ENCODE measurements at places on chromosomes 12 and 14.

GRCh38 chr14:67620217-67620785 lies 581 bp downstream of the ARG2 start:
- no peak for DNase-seq

- DNase-seq: no peak
These were observed 39.0 kb downstream of the GPR68 start for GRCh38 chr14:91205459-91205858.

DNA sequence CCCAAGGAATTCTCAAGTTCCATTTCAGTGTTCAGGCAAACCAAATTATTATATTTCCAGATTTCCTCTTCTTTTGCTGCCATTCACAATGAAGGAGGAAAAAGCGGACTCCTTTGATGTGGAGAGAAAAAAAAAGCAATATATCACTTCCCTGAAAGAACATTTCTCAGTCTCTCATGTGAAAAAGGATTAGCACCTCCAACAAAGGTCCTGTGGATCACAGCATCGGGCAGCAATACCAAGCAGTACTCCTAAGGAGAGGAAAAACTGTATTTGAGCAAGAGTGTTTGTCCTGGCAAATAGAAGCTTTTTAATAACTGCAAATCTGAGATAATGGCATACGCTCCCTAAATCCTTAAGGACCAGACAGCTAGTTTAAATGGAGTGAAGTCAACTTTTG lies 93.9 kb upstream of the RFX4 start:
- DNase-seq: no peak

DNA sequence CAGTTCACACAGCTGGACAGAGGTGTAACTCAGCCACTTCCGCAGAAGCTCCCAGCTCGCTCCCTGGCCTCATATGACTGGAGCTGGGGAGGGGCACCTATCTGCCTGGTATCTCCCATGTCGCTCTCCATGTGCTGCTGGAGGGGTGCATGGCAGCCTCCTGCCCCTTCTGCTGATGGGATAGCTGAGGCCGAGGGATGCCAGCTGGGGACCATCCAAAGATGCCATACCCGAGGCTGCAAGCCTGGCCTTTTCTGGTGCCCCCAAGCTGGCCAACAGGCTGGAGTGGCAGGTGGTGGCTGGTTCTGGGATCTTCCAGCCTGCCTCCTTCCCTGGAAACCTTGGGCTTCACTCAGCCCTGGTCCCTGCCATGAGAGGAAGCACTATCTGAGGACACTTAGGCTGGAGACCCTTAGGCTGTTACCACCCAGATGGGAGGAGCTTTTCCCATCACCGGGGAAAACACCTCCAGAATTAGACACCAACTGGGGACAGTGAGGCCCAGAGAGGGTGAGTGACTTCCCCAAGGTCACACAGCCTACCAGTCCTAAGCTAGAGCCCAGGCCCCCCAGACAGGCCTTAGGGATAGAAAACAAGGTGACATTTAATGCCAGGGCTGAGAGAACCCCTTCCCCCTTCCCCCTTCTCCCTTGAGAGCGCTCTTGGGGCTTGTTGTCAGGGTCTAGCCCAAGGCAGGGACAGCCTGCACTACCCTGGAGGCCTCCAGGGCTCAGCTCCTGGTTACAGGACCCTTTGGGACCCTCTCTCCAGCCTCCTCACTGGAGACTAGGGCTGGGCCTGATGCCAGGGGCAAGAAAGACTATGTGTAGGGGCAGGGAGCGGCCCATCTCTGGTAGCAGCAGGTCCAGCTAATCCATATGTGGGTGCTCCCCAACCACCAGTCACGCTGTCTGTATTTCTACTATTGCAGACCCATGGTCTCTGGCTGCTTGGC lies 7.1 kb downstream of the DTX1 start:
- no peak for DNase-seq

GRCh38 chr12:19311165-19311564 lies 128.1 kb upstream of the AEBP2 start:
- DNase-seq: no peak

DNA sequence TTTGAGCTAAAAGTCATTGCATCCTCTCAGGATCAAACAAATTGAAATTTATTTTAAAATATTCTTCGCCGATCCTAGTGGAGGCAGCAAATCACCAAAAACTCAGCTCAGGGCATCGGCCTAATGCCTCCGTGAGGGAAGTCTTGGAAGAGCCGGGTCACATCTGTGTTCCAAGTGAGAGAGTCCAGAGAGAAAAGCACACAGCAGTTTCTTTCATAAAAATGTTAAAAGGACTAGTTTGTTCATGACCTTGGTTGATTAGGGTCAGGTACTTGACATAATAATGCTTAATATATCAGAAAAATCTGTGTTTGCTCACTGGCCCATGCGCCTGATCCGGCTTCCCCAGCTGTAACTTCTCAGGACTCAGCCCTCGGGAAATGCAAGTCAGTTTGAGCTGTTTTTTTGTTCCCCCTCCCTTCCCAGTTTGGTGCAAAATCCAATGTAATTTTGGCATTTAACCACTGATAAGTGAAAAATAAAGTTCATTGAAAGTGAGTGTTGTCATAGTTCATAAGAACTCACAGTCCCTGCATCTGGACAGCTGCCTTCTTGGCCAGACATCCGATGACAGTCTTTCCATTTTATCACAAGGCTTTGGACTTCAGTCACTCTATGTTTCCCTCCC lies 161.7 kb downstream of the CAND1 start:
- no peak for DNase-seq

DNA sequence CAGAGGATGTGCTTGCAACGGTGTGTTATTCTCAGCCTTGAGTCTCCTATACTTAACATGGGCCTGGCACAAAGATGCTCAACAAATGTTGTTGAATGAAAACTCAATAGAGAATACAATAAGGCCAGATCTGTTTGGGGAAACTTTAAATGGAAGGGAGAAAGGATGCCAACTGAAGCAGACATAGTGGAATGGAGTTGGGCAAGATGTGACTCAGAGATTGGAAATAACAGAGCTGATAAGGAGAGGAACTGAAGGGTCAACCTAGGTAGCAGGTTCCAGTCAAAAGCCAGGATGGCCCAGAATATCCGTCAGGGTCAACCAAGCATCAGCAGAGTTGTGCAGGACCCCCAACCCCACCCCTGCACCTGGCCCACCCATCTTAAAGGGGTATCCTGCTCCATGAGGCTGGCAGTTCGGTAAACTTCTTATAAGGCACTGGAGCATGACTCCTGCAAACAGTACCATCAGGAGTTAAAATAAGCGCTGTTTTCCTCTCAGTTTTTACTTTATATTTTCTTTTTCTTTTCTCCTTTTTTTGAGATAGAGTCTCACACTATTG lies 1.1 kb upstream of the BCDIN3D start:
- no peak for DNase-seq

DNA sequence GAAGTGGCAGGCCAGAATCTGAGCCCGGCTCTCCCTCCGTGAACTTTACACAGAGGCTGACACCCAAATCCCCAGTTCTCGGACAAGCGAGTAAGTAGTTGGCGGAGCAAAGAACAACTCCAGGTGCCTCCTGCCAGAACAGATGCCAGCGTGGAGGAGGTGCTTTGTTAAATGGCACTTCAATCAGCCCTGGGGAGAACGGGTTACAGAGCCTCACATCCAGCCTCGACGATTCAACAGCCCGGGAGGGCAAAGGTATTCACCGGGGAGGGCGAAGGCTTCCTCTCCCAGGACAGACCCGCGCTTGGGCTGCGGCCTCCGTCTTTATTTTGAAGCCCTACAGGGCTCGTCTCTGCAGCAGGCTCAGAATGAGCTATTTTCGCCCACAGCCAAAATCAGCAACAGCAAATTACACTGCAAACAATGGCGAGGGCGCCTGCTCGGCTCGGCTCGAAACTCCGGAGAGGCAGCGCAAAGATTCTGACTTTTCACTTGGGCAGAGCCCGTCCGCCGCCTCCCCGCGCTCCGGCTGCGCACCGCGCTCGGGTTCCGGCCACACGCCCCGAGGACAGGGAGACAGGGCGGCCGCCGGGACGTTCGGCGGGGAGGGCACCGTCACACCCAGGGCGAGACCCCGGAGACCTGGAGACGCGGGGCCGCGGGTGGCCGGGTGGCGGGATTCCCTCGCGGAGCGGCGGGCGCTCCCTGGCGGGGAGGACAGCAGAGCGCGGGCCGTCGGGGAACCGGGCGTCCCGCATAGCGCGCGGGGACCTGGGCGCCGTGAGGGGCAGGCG lies 811 bp downstream of the TMCC3 start:
- no peak for DNase-seq

- no peak for DNase-seq
These were observed 27.3 kb downstream of the TSHR start for GRCh38 chr14:80982711-80983110.

DNA sequence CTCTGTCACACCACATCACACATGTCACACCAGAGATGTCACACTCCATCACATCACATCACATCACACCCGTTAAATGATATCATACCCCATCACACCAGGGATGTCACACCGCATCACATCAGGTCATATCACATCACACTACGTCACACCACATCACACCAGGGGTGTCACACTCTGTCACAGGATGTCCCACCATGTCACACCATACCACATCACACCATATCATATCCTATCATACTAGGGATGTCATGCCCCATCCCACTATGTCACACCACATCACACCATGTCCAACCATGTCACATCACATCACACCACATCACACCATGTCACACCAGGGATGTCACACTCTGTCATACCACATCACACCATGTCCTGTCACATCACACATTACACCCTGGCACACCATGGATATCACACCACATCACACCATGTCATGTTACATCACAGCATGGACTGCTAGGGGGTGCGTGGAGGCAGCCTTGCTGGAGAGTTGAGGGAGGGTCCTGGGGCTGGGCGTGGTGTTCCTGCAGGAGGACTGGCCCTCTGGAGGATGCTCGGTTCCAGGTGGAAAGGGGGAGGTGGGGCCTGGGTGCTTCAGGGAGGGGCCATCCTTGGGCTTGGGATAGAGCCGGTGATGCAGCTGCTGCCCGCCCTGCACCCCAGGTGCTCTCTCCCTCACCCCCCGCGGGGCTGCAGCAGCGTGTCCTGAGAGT lies 134.6 kb downstream of the TMEM121 start:
- no peak for DNase-seq

- no peak for DNase-seq
These were observed 70.3 kb downstream of the ALX1 start for GRCh38 chr12:85350356-85350755.

GRCh38 chr14:41950428-41951151 lies 343.9 kb downstream of the LRFN5 start:
- no peak for DNase-seq

- no peak for DNase-seq
These were observed 47.9 kb downstream of the SDR9C7 start for GRCh38 chr12:56886319-56886718.

DNA sequence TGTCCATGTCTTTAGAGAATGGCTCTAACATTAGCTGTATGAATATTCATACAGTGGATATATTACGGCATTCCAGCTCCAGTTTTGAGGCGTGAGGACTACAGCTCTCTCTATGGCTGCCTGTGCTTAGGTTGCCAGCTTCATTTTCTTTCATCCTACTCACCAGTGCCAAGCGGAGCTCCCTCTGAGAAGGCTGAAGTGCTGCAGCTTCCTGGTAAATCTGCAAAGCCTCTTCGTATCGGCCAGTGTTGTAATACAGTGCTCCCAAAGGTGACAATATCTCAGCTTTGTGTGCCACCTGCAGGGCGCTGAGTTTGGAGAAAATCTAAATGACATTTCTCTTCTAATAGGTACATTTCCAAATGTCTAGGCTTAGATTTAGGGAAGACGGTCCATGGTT lies 19.8 kb upstream of the OVCH1 start:
- DNase-seq: no peak

DNA sequence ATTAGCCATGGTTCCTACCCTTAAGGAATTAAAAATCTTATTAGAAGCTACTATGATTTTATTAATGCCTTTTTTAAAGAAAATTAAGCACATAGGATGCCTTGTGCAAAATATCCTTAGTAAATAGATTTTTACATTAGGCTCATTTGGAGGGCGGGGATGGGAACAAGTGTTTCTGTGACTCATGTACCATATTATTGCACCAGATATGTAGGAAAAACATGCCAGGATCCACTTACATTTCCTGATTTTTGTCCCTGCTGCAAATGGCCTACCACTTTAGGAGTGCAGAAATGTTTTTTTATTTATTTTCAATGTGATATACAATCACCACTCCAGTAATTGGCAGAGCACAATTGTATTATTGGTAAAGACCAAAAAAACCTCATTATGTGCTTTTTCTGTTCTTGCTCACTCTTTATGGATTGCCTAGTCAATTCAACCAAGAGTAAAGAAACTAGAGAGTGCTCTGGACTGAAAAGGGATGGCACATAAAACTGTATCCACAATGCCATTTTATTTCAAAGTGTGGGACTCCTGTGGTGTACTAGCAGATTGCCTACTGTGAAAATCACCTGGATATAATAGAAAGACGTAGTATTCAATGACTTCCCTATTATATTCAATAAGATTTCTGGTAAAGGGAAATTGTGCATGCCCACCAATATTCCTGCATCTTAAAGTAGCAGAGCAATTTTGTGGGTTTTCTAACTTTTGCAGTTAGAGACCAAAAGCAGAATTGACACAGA lies 86.9 kb downstream of the ANO6 start:
- no peak for DNase-seq
